Kidney (tissue), 22 donors: ENCODE measurements at places on chromosomes 7 and 10. TPM values are rescaled to one million over a fixed set of nuclear protein-coding genes. Genes with fewer than 3 reads are reported as not detected.

Gene LBX1
- polyA plus RNA-seq, result not detected

DNA sequence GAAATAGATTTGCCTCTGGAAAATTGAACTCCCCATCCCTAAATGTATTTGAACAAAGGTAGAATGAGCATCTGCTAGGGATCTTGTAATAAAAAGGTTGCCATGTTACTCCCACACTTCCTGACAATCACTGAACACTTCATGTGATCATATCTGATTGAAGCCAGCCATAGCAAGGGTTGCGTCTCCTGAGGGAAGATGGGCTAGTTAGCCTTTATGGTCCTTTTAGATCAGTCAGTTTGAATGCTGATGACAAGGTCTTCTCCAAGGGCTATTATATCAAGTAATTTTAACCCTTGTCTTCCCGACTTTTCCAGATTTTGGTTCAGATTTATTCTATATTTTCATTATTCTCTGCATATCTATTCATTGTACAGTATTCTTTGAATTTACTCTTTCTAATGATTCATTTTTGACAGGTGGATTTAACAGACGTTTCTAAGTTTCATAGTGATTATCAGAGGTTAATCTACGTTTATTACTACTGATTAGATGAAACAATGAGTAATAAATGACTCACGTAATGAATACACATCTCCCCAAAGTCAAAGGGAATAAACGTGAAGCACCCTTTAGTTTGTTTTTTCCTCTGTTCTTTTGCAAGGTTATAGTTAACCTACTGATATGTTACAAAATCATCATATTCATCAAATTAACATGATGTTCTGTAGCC lies 28.1 kb downstream of the CSGALNACT2 start:
- no peak for DNase-seq

- no peak for DNase-seq
These were observed 101.3 kb upstream of the SKAP2 start for GRCh38 chr7:26965724-26966123.

DNA sequence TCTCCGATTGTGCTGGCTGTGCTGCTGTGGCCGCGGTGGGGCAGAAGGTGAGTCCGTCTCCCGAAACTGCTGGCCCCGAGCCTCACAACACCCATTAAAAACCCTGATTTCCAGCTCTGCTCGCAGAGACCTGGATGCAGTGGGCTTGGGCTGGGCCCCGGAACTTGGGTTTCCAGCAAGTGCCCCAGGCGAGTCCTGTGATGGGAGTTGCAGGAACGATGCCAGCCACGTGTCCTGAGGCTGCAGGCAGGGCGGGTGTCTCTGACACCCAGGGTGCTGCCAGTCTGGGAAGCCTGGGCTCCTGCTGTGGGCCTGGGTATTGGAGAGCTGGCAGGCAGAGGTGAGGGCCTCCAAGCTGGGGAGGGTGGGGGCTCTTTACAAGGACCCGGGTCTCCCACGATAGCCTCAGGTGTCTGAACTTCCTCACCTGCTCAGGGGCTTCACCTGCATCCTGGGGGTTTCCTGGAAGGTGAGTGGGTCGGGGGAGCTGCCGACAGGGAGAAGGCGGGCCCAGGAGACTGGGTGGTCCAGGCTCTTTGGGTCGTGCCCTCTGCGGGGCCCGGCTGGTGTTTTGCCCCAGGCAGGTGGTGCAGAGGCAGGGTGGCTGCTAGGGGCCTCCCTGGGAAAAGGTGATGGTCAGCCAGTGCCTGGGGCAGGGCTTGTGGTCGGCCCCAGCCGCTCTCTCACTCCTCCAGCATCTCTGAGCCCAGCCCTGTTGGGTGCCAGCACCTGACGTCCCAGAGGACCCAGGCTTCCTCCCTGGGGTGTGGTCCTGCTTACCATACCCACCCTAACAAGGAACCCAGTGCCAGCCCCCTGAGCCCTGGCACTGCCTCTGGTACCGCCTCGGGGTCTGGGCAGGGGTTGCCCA lies 180.3 kb downstream of the DNAJB6 start:
- DNase-seq, result no peak

DNA sequence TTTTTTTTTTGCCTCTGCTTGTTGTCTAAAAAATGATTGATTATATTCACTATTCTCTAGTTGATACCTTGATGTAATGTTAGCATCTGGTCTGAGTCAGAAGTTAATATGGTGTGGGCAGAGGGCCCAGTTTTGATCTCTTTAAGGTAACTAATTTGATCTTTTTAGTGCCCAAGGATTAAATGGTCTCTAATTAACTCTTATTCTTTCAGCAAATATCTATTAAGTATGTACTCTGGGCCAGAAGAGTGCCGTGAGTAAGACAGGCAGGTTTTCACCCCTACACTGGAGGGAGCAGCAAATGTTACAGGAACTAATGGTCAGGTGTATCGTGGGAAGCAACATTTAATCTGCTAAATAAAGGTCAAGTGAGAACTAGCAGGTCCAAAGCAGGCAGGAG lies 144.6 kb upstream of the COL1A2 start:
- no peak for DNase-seq

GRCh38 chr10:44143556-44143955 lies 241.3 kb downstream of the CXCL12 start:
- DNase-seq, result no peak
